ENCODE measurements at places on chromosomes 11 and 22.

GRCh38 chr11:87256694-87257340 lies 219.1 kb downstream of the TMEM135 start:
- DNase-seq, result no peak

DNA sequence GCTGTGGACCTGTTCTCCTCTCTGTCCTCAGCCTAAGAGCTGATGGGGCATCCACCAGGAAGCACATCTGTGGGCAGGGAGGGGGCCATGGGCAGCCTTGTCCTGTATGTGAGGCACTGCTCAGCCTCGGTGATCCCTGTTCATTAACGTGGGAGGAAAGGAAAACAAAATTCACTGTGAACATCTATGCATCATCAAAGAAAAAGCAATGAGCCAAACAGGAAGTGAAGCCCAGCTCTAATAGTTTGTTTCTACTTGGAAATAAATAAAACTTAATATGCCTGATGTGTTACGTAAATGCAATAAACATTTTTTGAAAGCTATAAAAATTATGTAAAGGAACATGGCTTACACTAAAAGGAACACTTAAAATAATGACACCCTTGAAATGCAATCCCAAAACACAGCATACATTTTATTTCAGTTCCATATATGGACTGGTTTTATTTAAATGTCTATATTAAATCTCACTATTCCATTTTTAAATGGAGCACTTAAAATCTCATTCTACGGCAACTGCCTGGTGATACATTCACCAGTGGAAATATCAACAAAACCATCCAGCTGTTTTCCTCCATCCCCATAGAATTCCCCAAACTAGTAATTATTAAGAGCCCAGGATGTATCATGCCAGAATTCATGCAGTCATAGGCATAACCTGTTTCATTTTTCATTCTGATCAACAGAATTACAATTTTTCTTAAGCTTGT lies 78.3 kb downstream of the ZNF280B start:
- no peak for DNase-seq

- no peak for DNase-seq
Observed at GRCh38 chr11:2097998-2098690, 41.0 kb downstream of the IGF2 start.

GRCh38 chr11:74025467-74026166 lies 16.7 kb upstream of the UCP3 start:
- DNase-seq, result no peak

DNA sequence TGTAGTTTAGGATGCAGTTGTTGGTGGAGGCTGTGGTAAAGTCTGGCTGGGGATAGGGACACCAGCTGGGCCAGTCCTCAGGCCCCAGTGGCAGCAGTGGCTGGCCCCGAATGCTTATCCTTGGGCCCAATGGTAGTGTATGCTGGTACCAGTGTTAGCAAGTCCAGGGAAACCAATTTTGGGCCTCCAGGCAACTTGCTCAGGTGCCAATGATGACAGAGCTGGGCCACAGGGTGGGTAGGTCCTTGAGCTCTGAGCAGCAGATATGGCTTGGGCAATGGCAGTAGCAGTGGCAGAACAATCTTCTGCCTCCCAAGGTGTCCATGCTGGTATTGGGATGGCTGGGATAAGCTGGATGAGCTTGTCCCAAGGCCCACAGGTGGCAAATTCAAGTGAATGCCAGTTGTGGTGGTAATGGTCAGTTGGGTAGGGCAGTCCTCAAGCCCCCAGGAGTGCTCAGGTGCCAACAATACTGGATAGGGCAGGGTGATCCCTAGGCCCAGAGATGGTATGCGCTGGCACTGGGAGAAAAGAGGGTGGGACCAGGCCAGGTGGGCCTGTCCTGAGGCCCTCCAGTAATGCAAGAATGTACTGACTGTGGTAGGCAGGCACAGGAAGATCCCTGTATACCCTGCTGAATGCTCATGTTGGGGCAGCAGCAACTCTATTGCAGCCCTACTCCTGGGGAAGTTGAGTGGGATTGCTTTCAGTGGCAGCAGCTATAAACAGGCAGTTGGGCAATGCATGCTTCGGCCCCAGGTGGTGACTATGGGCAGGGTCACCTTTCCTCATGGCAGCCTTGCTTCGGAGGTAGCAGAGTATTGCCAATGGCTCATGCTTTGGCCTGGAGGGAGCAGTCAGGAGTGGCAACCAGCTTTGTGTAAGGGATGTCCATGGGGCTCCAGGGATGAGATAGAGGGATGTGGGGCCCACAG lies 54.7 kb downstream of the KCNQ1OT1 start:
- no peak for DNase-seq

DNA sequence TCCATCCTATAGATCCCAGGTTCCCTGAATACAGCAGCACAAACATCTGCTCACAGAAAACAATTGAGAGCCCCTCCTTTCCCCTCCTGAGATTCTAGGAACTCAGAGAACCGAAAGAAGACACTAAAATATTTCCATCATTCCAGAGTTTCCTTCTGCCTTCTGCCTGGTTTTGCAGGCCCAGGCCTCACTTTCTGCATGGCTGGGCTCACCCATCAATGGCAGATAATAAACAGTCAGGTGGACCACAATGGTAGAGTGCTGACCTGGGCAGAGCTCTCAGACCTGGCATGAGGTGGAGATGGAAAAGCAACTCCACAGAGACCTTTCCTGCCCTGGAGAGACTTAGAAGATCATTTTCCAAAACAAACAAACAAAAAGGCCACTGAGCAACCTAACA lies 389.1 kb downstream of the NXPE2 start:
- DNase-seq, result no peak

Data from NCI-H345 (cell line).